ENCODE measurements at places on chromosomes 16 and 17.

DNA sequence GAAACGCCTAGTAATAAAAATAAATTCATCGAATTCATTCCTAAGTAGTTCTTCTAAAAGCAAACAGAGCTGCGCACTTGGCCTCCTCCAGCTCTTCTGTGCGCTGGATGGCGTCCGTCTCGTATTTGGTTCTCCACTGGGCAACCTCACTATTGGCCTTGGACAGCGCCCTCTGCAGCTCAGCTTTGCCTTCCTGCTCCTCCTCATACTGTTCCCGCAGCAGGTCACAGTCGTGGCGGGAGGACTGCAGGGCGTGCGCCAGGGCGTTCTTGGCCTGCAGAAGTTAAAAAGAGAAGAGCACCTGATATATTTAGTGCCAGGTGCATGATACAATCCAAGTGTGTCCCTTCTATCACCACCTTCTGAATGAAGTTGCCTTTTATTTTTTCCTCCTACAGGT is 21.8 kb downstream of the MYH3 start:
- no peak for DNase-seq

DNA sequence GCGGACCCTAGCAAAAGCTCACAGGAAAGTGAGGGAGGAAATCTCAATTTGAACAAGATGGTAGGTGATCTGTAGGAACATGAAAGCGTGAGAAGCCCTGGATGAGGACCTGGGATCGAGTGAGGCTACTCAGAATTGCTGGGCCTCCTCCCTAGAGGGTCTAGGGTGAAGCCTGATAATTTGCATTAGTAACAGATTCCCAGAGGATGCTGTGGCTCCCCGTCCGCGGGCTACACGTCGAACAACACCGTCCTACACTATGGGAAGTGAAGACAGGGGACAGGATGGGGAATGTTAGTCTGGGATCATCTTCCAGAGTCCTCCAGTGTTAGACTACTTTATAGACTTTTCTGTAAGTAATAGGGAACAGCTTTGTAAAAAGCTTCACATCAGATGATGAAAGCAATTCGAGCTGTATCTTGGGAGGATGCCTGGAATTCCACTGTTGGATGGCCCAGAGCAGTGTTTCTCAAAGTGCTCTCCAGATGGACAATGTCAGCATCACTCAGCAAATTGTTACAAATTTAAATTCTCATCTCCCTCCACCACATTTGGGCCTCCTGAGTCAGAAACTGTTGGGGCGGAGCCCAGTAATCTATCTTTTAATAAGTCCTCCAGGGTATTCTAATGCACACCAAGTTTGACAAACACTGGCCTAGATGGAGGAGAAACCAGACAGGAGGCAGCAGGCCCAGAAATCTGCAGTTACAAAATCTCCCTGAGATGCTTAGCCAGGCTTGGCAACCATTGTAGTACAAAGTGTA is 6.5 kb downstream of the FNDC8 start:
- peak; percentile 34 for DNase-seq

- no peak for DNase-seq
These were observed 212.4 kb downstream of the RBFOX3 start for GRCh38 chr17:79398441-79398840.

GRCh38 chr16:11257131-11257938 is 1.3 kb upstream of the SOCS1 start:
- peak; percentile 79 for DNase-seq

DNA sequence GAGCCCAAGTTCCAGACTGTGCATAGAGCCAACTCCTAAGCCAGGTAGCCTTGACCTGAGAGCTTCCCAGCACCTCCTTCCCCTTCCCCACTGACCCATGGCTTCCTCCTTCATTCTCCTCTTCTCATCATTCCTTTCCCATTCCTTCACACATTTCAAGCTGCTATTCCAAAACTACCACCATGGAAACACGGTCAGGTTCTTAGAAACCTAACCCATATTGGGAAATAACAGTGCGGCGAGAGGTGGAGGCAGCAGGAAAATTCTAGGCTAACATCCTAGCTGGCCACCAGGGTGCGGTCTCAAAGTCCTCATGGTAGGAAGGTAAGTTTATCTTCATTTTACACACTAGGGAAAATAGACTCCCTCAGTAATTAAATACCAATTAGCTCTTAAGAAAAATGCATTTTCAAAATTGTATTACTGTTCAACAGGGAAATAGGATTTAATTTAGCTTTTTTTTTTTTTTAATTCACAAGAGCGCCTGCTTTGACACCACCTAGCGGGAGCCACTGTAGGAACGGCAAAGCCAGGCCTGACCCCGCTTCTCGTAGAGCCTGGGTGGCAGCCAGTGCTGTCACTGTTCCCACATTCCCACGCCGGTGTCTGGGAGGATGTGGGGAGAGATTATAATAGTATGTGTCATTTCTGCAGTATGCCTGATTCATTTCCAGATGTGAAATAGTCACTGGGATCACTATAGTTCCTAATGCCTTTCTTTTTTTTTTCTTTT is 14.0 kb upstream of the SPHK1 start:
- peak; percentile 87 for DNase-seq

GRCh38 chr17:6366221-6366666 is 68.7 kb downstream of the AIPL1 start:
- DNase-seq, result no peak

GRCh38 chr16:23826528-23827045 is 9.2 kb upstream of the PRKCB start:
- no peak for DNase-seq
